ENCODE measurements at places on chromosomes 16 and 17.

DNA sequence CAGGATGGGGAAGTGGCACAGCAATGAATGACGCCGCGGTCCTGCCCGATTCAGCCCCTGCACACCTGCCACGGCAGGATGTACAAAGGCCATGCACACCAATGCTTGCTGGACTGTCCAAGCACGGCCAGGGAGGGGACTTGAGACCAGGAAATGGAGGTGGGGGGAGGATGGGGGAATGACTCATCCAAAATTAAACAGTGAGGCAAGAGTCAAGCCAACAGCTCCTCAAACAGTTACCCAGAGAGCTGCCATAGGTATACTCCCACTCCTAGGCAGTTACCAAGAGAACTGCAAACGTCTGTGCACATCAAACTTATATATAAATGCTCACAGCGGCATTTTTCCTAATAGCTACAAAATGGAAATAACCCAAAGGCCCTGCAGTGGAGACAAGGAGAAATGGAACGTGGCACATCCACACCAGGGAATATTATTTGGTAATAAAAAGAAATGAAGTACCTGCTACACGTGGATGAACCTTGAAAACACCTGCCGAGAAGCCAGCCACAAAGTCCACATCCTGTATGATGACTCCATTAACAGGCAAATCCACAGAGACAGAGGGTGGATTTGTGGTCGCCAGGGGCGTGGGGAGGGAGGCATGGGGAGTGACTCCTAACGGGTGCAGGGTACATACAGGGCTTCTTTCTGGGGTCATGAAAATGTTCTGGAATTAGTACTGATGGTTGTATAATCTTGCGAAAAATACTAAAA, 54.1 kb downstream of the VAC14 start:
- DNase-seq, result no peak

GRCh38 chr17:41777574-41778188, 8.8 kb downstream of the JUP start:
- DNase-seq, result no peak

DNA sequence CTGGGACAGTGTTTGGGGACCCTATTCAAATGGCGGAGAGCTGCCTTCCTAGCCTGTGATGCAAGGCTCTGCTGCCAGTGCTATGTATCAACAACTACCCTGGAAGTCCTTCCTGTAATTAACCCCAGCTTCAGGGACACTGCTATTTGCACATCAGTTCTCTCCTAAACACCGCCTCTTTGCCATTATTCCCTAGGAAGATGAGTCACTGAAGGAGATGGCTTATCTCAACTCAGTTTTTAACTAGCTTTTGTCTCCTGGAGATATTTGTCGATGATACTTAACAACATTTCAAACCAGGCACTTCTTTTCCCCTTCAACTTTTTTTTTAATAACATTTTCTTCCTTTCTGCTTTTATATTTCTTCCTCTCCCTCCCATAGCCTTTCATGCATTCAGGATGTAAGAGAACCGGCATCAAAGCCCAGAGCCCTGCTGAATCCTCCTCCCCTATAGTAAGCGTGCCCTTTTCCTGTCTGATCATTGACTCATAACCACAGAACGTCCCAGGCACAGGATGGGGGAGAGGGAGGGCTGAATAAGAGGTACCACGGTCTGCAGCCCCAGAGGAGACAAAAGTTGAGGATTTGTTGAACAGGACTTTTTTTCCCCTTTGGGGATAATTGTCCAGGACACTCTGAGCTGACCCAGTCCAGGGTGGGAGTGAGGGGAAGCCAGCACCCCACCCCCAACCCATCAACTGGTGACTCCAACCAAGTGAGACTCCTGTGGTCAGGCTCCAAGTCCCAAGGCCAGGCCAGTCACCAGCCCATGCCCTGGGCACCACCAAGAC, 387.8 kb upstream of the SALL1 start:
- no peak for DNase-seq

DNA sequence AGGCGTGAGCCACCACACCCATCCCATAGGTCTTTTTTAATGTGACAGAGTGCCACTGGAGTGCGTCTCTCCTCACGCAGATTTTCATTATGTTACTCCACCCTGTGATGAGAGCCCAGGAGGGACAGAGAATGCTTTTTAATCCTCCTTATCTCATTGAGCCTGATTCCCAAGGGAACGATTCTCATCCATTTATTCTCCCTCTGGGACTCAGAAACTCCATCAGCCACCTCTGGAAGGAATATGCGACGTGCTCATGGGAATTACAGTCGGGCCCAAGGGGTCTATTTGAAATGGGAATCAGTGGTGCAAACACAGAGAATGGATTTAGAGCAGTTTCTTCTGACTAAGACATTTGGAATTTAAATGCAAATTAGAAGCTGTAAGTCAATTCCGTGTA, 155.9 kb upstream of the HSBP1 start:
- DNase-seq, result no peak

- no peak for DNase-seq
Observed at GRCh38 chr17:1071103-1071825, 74.3 kb downstream of the TIMM22 start.

- DNase-seq, result no peak
Observed at GRCh38 chr16:86763819-86764218, 185.5 kb downstream of the FOXL1 start.

- no peak for DNase-seq
Observed at GRCh38 chr17:17032131-17032692, 10.0 kb upstream of the MPRIP start.
